ENCODE measurements at places on chromosomes 2 and 18.

- no peak for DNase-seq
Observed at GRCh38 chr18:2087877-2088673, 483.2 kb downstream of the METTL4 start.

DNA sequence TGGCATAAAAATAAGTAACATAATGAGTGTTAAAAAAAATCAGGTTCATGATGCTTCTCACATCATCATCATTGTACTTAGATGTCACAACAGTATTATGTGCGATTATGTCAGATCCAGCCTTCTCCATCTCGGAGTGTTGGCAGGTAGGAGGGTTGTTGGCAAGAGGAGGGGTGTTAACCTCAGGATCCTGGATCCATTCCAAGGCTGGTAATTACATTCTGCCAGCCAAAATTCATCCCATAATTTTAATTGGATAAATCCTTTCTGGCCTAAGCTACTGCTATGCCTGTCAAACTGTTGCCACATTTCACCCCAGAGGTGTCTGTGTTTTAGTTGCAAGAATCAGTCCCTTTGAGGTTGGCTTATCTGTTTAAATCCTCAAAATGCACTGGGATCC lies 891 bp upstream of the FTCDNL1 start:
- peak; percentile 13 for DNase-seq

- DNase-seq, result no peak
Observed at GRCh38 chr2:217069263-217070042, 209.6 kb upstream of the TNP1 start.

- no peak for DNase-seq
Observed at GRCh38 chr2:64842030-64842429, 147.2 kb upstream of the SLC1A4 start.

- DNase-seq, result no peak
Observed at GRCh38 chr18:75362435-75362834, 65.1 kb downstream of the SMIM21 start.

DNA sequence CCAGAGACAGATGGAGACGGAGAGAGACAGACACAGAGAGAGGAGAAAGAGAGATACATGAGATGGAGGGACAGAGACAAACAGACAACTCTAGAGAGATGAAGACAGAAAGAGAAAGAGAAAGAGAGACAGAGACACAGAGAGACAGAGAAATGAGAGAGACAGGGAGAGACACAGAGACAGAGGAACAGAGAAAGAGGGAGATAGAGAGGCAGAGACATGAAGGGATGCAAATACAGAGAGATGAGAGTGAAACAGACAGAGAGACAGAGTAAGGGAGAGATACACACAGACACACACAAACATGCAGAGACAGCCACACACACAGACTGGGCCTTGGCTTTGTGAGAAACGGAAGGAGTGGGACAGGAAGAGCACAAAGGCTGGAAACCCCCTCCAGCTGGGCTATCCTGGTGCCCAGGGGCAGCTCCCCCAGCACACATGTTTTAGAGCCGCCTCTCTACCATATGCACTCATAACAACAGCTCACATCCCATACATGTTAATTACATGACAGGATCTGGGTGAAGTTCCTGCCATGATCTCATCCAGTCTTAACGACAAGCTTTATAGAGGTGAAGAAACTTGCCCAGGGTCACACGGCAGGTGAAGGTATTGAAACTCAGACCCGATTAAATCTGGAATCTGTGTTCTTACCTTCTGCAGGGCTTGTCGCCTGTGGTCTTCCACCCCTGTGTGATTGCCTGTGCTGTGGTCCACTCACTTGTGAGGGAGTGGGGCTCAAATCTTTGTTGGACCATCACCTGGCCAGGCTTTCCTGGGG lies 32.4 kb downstream of the IL18R1 start:
- no peak for DNase-seq

- DNase-seq, result no peak
Observed at GRCh38 chr18:24914685-24915084, 437.3 kb downstream of the ZNF521 start.

DNA sequence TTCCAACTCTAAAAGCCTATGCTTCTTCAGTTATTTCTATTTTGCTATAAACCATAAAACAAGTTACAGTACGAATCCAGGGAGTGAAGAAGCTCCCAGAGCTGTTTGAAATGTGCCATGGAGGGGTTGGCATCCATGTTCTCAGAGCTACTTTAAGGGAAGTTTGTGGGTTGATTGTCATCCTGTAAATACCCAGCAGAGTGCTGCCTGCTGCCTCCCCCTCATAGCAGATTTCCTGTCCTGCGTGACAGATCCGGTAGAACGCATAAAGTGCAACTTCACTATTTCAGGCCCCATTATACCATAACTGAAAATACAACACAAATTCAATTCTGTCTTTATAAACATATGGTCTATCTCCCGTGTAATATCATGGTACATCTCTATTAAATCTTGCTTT lies 114.4 kb downstream of the CTNNA2 start:
- DNase-seq, result no peak

DNA sequence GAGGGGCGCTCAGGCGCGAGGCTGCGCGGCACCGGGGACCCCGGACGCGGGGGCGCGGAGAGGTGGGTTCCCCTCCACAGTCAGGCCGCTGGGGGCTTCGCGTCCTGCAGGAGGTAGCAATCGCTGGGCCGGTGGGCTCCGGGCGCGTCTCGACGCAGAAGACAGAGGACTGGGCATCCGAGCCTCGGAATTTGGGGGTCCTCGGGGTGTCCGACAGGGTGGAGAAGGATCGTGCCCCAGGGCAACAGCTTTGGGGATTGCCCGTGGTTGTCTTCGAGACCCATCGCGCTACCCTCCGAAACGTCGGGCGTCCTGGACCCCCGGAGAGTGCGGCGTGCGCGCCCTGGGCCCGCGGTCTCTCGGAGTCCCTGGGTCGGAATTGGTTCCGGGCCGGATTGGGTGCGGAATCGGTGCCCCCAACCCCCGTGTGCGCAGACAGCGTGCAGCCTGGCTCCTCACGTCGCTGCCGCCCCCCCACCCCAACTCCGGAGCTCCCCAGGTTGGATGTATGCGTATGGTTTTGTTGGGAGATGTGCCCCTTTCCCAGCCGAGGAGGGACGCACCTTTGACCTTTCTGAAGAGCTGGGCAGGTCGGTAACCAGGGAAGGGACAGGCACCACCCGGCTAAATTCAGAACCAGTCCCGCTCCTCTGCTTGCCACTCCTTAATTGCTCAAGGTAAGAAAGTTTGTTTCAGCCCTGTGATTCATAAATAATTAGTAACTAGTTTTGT lies 750 bp downstream of the NPAS2 start:
- no peak for DNase-seq

- no peak for DNase-seq
Observed at GRCh38 chr2:73697606-73698005, 39.5 kb downstream of the TPRKB start.

DNA sequence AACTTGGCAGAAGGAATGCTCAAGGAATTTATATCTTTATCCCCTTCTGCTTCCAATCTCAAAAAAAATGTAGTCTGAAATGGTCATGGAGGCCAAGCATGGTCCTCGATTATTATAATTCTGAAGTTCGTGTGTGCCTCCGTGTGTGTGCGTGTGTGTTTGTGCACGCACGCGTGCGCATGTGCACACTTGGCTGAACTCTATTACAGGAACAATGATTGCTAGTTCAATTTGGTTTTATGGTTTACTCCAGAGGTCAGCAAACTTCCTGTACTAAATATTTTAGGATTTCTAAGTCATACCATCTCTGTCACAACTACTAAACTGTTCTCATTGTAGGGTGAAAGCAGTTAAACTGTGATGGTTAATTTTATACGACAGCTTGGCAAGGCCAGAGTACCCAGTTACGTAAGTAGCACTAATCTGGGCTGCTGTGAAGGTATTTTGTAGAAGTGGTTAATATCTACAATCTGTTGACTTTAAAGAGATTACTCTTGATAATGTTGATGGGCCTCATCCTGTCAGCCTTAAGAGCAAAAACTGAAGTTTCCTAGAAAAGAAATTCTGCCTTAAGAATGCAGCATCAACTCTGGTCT lies 5.8 kb upstream of the MARCHF7 start:
- DNase-seq, result no peak

DNA sequence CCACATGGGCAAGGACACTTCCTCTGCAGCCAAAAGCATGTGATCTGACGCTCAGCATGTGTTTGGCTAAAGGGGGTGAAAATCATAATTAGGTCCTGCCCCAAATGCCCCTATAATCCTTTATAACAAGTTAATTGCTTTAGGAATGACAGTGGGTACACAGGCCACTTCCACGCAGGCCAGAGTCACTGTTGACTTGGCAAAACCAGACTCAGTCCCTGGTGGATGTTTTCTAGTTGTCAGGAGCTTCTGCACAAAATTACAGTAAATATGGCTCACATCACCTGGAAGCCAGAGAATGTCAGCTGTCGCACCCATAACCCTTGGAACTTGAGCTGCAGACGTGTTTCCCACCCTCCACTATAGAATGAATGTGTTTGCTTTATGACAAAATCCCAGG lies 13.3 kb upstream of the PXDN start:
- DNase-seq, result no peak

DNA sequence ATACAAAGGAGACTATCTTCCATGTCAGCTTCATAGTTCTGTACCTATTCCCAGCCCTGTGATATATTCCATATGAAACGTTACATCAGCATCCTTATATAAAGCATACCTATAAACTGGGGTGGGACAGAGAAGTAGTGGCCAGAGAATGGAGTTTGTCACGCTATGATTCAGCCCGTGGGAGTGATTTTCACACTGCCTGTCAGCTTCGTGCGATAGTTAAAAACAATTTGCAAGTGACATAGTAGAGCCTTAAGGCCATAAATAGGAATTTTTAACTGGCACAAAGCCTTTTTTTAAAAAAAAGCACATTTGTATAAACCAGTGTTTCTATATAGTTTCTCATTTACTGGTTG lies 30.2 kb downstream of the PKP4 start:
- DNase-seq, result no peak

- DNase-seq, result no peak
Observed at GRCh38 chr18:54250846-54251261, 18.5 kb upstream of the POLI start.

- no peak for DNase-seq
Observed at GRCh38 chr18:56238576-56238975, 399.8 kb downstream of the TXNL1 start.

DNA sequence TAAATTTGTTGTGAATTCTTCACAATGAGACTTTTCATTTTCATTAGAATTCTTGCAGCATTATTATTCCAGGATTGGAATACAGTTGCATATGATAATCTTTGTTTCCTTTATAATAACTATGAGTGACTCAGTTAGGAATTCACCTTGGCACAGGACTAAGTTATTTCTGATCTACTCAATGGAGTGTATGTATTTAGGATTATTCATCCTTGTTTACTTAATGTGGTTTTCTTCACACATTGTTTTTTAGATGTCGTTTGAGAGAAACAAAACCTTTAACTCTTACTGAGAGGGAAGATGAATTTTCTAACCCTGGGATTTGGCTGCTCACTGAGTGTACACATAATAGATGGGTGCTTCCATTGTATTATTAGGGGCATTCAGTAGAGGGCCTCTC lies 970.1 kb downstream of the DPP10 start:
- no peak for DNase-seq

GRCh38 chr2:184730288-184730687 lies 132.0 kb downstream of the ZNF804A start:
- DNase-seq, result no peak

- no peak for DNase-seq
Observed at GRCh38 chr18:48203961-48204666, 205.1 kb downstream of the ZBTB7C start.

GRCh38 chr2:232908695-232909094 lies 38.6 kb downstream of the SNORC start:
- DNase-seq, result no peak

- no peak for DNase-seq
Observed at GRCh38 chr18:11561293-11561692, 48.1 kb upstream of the SLC35G4 start.

- no peak for DNase-seq
Observed at GRCh38 chr2:38284971-38285370, 92.1 kb downstream of the ATL2 start.

DNA sequence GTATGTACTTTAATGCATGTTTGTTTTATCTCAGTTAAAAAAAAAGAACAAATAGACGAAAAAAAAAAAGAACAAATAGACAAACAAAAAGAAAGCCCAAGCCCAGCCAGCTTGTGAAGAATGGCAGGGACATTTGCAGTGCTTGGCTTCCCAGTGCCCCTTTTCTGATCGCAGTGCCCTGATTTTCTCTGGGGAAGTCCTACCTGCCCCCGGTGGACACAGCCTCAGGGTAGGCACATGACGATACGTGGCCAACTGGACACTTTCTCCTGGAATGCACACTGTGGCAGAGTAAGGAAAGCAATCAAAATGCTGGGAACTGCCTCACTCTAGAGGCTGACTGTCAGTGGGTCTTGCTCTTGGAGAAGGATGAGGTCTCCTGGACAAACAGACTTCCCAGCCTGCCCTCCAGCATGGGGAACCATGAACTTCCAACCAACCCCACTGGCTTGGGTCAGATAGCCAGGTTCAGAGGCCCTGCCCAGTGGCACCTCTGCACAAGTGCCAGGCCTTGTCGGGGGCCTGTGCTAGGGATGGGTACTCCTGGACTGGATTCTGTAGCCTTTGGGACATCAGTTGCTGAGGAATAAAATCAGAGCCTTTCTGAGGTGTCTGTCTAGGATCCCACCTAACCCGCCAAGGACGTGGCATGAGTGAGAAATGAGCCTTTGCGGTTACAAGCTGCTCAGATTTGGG lies 76.7 kb downstream of the INHBB start:
- DNase-seq, result no peak

- peak; percentile 53 for DNase-seq
Observed at GRCh38 chr2:112138159-112139032, at the start of gene FBLN7. Gene FBLN7 (plus strand): TSS chr2:112138385. CDS start chr2:112138656, 271 bp downstream.

DNA sequence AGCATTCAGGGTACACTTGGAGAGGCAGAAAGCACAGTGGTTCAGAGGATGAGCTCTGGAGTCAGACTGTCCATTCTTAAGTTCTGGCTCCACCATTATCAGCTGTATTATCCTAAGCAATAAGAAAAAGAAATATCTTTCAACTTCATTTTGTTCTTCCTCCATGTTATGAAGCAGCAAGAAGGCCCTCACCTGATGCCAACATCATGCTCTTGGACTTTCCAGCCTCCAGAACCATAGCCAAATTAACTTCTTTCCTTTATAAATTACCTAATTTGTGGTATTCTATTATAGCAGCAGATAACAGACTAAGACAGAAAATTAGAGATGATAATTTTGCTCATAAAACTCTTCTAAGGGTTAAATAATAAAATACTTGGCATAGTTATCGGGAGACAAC lies 137.1 kb downstream of the RBMS1 start:
- DNase-seq, result no peak

- no peak for DNase-seq
Observed at GRCh38 chr18:41829647-41830516, 125.2 kb upstream of the PIK3C3 start.

- no peak for DNase-seq
Observed at GRCh38 chr2:167816874-167817290, 430.5 kb downstream of the STK39 start.

GRCh38 chr2:45074713-45075112 lies 65.5 kb upstream of the SIX2 start:
- DNase-seq, result no peak
